ENCODE measurements at places on chromosomes 1 and 21.

DNA sequence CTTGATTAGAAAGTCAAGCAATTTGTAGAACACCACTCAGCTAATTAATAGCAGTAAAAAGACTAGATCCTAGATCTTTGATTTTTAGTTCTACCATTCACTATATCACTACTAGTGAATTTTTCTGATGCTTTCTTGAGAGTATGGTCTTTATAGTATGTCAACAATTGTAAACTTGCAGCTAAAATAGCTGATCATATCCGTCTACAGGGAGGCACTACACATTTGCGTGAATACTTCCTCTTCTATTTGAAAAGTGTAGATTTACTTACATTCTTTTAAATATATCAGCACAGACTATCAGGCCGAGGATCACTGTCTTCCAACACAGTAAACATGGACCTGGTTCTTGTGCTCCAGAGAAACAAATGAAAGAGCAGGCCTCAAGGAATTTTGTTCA, 18.6 kb upstream of the PTPRC start:
- no peak for DNase-seq

DNA sequence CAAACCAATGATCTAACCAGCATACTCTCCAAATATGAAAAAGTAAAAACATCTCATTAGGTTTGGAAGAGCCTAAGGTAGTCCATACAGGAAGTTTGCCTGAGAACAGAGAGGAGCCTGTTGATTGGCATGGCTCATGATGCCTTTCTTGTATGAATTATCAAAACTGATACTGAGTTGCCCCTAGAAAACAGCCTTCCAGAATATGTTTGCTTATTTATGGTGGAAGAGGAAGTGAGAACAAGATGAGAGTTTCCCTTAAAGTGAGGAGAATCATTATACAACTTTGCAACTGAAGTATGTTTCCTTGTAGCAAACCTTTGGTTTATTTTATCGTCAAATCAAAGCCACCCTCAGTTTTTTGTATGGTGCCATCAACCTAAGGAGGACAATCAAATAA, 23.8 kb upstream of the KIAA1614 start:
- DNase-seq, result no peak

- no peak for DNase-seq
Measured at GRCh38 chr1:162873671-162874666, 13.0 kb upstream of the CCDC190 start.

DNA sequence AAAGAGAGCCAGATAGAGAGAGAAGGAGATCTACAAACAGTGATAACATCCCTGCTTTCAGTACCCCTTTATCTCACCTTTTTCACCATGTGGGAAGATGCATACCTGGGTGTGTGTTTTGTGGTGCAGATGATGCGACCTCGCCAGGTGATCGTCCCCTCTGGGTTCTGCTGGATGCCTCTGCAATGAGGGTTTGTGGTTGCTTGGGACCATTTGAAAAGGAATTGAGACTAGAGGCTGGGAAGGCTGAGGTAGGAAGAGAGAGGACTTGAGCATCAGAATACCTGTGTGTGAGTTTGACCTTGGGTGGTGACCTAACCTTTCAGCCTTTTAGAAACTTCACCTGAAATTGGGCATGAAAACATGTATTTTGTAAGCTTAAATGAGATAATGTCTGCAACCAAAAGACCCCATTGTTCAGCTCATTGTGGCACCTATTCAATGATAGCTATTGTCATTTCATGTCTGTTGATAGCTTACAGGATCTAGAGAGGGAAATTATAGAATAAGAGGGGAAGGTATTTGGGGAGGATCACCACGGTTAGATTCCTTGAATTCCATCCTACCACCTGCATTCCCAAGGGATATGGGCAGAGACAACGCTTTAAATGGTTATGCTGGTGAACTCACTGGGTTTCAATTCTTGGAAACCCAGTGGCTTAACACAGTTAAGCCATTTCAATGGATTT, 125.7 kb downstream of the IGSF21 start:
- DNase-seq, result no peak

GRCh38 chr1:236654957-236655356, 31.3 kb upstream of the ACTN2 start:
- DNase-seq, result no peak

DNA sequence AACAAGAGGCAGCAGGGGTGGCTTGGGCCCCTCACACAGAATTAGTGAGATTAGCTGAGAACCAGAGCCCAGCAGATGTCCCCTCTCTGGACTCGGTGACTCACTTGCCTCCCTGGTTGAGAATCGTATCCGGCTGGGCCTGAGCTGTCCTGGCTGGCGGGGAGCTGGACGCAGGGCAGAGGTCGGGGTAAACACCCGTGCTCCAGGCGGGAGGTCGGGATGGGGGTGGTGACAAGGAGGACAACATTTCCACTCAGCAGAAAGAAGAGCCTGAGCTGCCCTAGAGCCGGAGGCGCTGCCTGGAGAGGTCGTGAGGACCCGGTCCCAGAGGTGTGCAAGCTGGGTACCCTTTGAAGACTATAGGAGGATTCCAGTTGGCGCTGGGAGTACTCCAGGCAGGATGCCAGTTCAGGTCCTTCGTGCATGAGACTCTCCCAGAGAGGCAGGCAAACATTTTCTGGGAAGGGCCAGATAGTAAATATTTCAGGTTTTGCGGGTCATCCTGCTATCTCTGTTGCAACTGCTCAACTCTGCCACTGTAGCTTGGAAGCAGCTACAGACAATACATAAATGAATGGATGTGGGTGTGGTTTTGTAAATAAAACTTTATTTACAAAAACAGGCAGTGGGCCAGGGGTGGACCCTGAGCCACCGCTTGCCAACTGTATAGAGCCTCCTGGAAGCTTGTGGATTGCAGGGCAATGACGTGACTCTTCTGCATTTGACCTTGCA, 116.8 kb upstream of the WNT4 start:
- DNase-seq, result no peak

GRCh38 chr1:10777749-10778574, 18.5 kb downstream of the CASZ1 start:
- no peak for DNase-seq

DNA sequence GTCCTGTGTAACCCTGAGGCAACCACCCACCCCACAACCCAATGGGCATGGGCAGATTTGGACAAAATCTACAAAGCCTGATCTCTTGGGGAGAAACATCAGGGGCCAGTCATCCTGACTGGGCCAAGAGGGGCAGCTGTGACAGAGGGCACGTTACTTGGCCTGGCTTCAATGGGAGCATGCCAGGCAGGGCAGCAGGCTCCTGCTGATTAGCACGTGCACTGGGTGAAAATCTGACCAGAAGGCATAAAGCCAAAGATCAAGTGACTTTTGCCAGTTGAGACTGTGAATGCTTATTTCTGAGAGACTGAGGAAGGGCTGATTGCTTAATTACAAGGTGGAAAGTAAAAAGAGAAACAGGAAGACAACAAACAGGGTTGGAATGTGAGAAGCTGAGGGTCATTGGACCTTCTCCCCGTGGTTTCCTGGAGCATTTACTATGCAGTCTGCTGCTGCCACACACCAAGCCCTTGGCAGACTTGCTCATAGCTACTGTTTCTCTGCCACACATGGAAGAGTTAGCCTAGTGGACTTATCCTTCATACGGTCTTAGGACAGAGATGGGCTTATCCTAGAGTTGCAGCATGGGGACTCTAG, 39.8 kb upstream of the TNR start:
- DNase-seq, result no peak

GRCh38 chr21:21713651-21714180, 715.5 kb downstream of the NCAM2 start:
- no peak for DNase-seq

GRCh38 chr1:208834381-208835096, 590.4 kb upstream of the PLXNA2 start:
- DNase-seq, result peak; percentile 4

GRCh38 chr21:46626975-46627501, 8.4 kb upstream of the PRMT2 start:
- no peak for DNase-seq

DNA sequence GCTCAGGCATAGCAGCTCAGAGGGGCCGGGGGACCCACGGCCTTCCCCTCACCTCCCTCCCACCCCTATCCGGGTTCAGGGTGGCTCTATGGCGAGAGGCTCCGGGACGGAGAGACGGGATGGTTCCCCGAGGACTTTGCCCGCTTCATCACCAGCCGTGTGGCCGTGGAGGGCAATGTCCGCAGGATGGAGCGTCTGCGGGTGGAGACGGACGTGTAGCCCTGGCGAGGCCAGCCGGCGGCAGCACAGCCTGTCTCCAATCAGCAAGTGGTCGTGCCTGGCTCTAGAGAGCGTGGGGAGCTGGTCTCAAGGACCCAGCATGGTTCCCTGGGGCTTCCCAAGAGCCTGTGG, 25.9 kb downstream of the ARHGEF16 start:
- DNase-seq, result no peak

DNA sequence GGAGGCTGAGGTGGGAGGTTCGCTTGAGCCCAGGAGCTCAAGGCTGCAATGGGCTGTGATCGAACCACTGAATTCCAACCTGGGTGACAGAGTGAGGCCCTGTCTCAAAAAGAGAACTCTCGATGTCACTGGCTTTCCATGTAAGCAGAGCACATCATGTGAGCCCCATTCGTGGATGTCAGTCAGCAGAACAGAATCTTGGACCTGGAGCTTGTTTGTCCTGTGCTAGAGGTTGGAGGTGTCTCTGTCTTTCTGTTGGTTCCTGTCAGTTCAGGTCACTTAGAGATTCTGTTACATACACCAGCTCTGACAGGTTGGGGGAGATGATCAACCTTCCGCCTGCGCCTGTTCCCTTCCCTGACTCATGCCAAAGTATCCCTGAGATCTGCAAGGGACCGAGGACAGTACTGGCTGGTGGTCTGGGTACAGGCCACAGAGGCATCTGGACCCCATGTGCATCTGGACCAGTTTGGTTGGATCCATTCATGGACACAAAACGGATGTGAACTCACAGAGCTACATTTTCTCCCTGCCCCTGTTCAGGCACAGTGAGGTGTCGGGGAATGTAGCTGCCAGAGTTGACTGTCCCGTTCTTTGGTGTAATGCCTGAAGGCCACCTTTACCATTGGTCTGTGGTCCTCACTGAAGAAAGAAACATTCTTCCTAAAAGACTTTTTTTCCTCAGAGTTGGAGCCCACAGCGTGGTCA, 10.0 kb downstream of the ARF1 start:
- DNase-seq, result no peak
